Thyroid gland (tissue), 4 donors: ENCODE measurements at places on chromosomes 3 and 15. TPM values are rescaled to one million over a fixed set of nuclear protein-coding genes. Genes with fewer than 3 reads are reported as not detected.

DNA sequence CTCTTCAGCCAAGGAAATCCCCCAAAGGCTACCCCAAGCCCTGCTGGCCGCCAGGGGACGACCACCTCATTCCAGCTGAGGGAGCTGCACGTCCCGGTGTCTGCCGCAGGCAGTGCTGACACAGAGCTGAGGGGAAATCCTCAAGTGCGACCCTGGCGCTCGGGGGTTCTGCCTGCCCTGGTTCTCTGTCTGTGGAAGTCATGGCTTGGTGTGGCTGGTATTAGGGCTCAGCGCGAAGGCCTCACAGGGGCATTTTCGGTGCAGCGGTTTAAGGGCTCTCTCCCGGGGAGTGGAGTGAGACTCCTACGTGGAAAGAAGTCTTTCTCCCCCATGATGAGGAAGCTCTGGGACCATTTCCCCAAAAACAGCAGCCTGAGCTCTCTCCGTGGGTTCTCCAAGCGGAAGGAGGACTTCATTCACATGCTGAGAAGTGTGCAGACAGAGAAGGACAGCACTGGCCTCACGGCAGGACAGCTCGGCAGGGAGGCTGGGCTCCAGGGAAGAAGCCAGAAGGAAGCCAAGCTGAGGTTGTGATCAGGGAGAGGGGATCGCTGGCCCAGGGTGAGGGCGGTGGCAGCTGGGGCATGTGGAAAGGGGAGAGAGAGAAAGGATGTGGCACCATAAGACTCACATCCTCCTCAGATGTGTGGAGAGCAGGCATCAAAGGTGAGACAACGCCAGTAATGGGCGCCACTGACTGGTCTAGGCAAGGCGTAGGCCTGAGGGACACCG, 48.6 kb downstream of the KLF15 start:
- no peaks in the 10 kb centered on the region for H3K27me3 ChIP-seq
- H3K27ac ChIP-seq = no peak overlapping the region
- no peaks in the 10 kb centered on the region for H3K4me1 ChIP-seq
- H3K4me3 ChIP-seq = no peak overlapping the region
- no peaks in the 10 kb centered on the region for H3K36me3 ChIP-seq

DNA sequence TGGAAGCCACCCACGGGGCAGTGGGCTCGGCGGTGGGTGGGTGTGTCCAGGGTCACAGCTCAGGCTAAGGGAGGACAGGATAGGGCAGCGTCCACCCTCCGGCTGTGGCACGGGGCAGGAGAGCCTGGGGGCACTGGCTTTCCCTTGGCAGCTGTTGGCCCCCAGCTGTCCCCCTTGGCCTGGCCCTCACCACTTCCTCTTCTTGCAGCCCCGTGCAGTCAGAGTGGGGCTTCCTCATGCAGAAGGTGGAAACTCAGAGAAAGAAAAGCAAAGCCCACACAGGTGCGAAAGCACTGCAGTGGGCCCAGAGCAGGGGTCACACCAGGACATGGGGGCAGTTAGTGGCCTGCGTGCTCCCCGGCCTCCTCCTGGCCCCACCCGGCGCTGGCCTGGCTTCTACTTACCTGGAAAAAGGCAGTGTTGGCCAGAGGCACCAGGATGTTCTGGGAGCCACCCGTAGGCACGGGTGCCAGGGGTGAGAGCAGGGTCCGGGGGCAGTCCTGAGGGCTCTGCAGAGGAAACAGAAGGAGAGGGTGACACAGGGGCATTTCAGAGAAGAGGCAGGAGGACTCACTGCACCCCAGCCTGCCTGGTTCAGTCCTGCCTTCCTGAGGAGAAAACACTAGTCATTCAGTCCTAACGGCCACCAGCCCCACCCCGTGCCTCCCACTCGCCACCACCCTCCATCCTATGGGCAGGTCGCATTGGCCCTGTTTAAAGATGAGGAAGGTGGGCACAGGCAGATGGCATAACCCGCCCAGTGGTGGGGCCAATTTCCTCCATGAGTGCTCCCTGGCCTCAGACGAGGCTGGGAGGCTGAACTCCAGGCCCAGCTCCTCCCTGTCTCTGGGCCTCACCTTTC, 28.3 kb downstream of the PLXND1 start:
- DNase-seq = no peak
- no peaks in the 10 kb centered on the region for H3K36me3 ChIP-seq
- no peaks in the 10 kb centered on the region for H3K27me3 ChIP-seq
- no peak overlapping the region for H3K4me3 ChIP-seq
- no peaks in the 10 kb centered on the region for H3K4me1 ChIP-seq

GRCh38 chr3:172476347-172476746, 28.1 kb upstream of the GHSR start:
- H3K4me3 ChIP-seq = no peak overlapping the region
- no peaks in the 10 kb centered on the region for H3K27me3 ChIP-seq
- no peaks in the 10 kb centered on the region for H3K36me3 ChIP-seq
- DNase-seq = no peak

GRCh38 chr3:21543380-21544075, 207.5 kb downstream of the ZNF385D start:
- DNase-seq = no peak
- H3K27me3 ChIP-seq = no peaks in the 10 kb centered on the region
- H3K36me3 ChIP-seq = no peaks in the 10 kb centered on the region
- no peaks in the 10 kb centered on the region for H3K4me1 ChIP-seq

DNA sequence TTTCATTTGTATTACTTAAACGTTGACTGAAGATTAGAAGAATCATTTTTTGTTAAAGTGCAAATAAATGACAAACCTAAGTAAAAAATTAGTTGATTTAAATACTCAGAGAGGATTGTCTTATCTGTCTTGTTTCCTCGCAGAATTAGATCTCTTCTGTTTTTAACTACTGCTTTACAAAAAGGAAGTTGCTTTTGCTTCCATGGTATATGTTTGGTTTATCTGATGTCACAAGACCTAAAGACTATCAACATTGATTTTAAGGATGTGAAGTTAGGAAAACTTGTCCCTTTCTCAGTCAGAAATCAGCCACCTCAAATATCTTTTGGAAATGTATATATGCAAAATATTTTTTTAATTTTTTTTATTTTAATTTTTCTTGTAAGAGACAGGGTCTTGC, 28.7 kb downstream of the GPR171 start:
- H3K27me3 ChIP-seq = no peaks in the 10 kb centered on the region
- H3K4me3 ChIP-seq = no peak overlapping the region
- H3K27ac ChIP-seq = no peak overlapping the region
- H3K36me3 ChIP-seq = no peaks in the 10 kb centered on the region
- no peak for DNase-seq

DNA sequence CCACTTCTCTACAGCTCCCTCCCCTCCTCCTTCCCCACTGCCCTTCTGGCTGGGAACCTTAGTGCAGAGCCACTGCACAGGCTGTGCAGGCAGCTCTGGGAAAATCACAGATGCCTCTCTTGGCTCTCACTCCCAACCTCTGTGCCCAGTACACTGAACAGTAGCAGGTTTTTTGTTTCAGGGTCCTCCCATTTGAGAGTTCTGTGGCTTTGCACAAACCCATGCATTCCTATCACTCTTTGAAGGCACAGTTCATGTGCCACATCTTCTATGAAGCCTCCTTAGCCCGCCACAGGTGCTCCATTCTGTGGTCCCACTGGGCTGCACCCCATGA, 103.9 kb downstream of the SNRK start:
- peak; percentile 19 for DNase-seq
- no peaks in the 10 kb centered on the region for H3K36me3 ChIP-seq
- H3K4me1 ChIP-seq = peaks cover 45% of the 10 kb centered on the region
- peak overlapping the region; percentile 89 for H3K27ac ChIP-seq

DNA sequence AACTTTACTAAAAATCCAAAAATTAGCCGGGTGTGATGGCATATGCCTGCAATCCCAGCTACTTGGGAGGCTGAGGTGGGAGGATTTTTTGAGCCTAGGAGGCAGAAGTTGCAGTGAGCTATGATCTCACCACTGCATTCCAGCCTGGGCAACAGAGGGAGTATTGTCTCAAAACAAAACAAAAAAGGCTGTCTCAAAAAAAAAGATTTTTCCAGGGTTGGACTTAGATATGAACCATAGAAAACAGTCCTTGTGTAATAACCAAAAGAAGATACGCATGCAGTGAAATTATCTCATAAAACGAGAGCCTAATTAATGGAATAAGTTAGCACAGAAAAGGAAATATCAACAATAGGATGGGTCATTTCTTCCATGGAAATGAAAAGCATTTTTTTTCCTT, 320.4 kb upstream of the RASGRP1 start:
- H3K27me3 ChIP-seq = no peaks in the 10 kb centered on the region
- H3K27ac ChIP-seq = no peak overlapping the region
- H3K4me1 ChIP-seq = peaks cover 5% of the 10 kb centered on the region
- H3K4me3 ChIP-seq = no peak overlapping the region
- no peak for DNase-seq
- H3K36me3 ChIP-seq = no peaks in the 10 kb centered on the region

GRCh38 chr15:26442680-26443079, 330.2 kb downstream of the GABRB3 start:
- DNase-seq = no peak
- no peak overlapping the region for H3K27ac ChIP-seq
- no peaks in the 10 kb centered on the region for H3K4me1 ChIP-seq
- H3K36me3 ChIP-seq = no peaks in the 10 kb centered on the region

DNA sequence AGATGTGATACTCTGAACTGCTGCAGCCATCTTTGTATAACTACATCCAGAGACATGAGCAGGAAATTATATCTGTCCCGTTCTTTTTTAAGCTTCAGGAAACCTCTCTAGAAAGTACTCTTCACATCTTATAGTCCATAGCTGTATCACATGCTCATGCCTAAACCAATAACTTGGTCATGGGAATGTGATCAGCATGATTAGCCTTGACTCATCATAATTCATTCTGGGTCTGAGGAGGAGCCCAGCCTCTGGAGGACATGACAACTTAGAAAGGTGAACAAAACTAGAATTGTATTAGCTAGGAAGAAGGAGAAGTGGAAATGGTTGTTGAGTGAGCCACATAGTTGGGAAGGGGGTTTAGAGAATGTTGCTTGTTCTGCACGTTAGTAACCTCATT, 12.9 kb downstream of the PPM1L start:
- H3K27me3 ChIP-seq = no peaks in the 10 kb centered on the region
- H3K4me1 ChIP-seq = peaks cover 6% of the 10 kb centered on the region
- DNase-seq = no peak
- H3K4me3 ChIP-seq = no peak overlapping the region
- no peak overlapping the region for H3K27ac ChIP-seq

DNA sequence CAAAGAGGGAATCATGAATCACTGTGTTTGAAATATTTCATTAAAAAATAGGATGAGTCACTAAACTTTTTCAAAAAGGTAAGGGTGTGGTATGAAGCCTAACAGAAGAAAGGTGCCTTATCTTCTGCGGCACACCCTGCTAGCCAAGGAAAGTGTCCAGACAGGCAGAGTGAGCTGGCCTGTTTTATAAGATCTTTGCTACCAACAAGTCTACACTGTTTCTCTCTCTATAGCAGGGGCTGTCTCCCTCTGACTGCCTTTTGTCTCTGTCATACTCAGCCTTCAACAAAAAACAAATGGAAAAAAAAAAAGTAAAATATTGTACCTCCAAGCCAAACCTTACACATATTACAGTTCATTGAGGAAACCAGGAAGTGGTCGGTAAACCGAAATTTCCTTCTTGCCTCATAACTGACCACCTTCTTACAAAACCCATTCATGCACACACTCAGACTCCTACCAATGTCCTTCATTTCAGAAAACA, 9.1 kb downstream of the ZDHHC3 start:
- H3K4me3 ChIP-seq = no peak overlapping the region
- no peaks in the 10 kb centered on the region for H3K36me3 ChIP-seq
- no peaks in the 10 kb centered on the region for H3K4me1 ChIP-seq
- H3K27ac ChIP-seq = no peak overlapping the region
- DNase-seq = no peak

ACTC1 gene
- 1.1 TPM for total RNA-seq

SPINT1 gene
- 143 TPM for total RNA-seq

CXCR6 gene
- total RNA-seq = 2.1 TPM

MOBP gene
- not detected for total RNA-seq

GABRR3 gene
- not detected for total RNA-seq
